ENCODE measurements at places on chromosomes 5 and 9. TPM values are rescaled to one million over a fixed set of nuclear protein-coding genes. Genes with fewer than 3 reads are reported as not detected.

The RANBP17 gene
- 11.7 TPM for polyA plus RNA-seq

DNA sequence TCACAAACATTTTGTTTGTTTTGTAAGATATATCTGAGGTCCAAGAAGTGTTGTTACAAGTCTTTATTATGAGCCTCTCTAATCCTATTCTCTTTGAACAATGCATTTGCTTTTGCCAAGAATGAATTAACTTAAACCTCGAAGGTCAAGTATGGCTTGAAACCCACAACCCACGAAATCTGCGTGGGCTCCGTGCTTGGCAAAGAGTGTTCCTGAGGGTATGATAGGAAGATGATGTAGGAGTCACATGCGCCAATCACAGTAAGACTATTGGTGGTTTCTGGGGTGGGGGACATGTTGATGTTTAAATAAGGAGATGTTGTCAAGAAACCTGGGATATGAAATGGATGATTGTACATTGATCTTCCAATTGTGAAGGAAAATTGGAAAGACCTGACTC, 330.8 kb upstream of the RFX3 start:
- DNase-seq, result no peak

- no peak for DNase-seq
Measured at GRCh38 chr5:150061538-150061995, 24.8 kb downstream of the CSF1R start.

The PCDHGB1 gene
- 1.9 TPM for polyA plus RNA-seq

DNA sequence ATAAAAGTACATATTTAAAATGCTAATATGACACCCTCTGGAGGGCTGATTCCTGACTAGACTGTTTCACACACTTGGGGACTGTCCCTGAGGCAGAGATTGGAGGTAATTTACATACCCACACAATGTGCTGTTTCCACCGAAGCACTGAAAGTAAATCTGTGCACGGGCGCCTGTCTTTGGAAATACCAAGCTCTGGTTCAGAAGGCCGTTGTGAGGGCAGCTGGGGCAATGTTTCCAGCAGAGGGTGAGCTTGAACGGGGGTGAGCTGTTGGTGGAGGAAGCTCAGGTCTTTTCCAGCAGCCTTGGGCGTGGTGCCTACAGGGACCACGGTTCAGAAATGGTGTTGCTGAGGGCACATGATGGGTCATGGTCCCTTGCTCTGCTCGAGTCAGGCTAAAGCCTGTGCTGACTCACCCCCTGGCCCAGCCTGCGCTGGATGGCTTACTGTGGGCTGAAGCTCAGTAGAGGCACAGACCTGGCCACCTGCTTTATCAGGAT, 25.8 kb upstream of the HMCN2 start:
- DNase-seq, result no peak

- no peak for DNase-seq
Measured at GRCh38 chr9:129148463-129149204, 29.4 kb downstream of the IER5L start.

DNA sequence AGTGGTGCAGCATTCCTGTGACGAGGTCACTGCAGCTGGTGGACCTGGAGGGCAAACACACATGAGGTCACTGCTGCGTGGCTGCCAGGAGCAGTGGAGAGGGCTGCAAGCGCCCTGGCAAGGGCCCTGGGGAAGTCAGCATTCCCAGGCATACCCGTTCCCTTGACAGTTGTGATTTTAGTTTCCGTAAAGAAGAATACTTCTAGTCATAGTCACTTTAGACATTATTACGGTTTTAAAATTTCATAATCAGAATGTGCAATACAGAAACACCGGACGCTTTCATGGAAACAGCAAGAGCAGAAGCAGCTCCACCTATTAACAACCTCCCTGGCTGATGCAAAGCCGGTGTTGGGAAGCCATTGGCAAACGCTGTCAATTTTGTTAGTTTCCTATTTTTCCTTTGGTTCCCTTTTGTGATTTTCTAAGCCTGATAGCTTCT, 129.8 kb downstream of the GADD45G start:
- DNase-seq, result no peak

GRCh38 chr5:12861886-12862654, 957.8 kb upstream of the CTNND2 start:
- no peak for DNase-seq

- no peak for DNase-seq
Measured at GRCh38 chr9:136538599-136539426, 7.0 kb downstream of the NOTCH1 start.

GRCh38 chr5:81428861-81429260, 34.9 kb upstream of the ACOT12 start:
- DNase-seq, result no peak

DNA sequence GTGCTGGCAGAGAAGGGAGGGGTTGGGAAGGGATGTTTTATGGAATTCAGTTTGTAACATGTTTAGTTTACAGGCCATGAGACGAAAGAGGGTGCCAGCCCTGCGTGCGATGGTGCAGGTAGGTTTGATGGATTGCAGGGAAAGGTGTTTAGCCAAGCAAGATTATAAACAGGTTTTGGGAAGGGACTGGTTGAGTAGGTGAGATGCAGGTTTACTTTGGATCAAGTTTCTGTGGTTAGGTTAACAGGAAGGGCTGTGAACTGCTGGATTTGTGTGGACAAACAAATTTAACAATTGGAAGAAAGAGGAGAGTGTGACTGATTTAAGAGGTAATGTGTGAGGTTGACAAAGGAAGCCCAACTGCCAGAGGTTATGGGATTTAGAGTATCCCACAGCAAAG, 32.6 kb upstream of the GPX3 start:
- no peak for DNase-seq

- no peak for DNase-seq
Measured at GRCh38 chr5:95721582-95722295, 9.4 kb upstream of the RHOBTB3 start.

- no peak for DNase-seq
Measured at GRCh38 chr5:97838214-97838613, 655.2 kb upstream of the RIOK2 start.

DNA sequence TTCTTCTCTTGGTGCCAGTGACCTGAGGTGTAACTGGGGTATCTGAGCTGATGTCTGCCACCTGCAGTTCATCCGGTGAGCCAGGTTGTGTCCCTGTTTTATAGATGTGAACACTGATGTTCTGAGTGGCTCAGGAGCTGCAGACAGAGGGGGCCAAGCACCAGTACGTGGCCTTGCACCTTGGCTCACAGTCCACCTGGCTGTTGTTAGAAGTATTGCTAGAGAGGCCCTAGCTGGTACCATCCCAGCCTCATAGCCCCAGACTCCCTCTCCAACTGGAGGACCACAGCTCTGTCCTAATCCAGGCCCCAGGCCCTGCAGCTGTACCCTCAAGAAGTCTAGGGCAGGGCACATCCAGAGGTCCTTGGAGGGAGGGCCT, 16.2 kb downstream of the PHF2 start:
- no peak for DNase-seq

The AK8 gene
- polyA plus RNA-seq, result 2.0 TPM

- no peak for DNase-seq
Measured at GRCh38 chr5:158027806-158028775, 169.1 kb upstream of the CLINT1 start.

DNA sequence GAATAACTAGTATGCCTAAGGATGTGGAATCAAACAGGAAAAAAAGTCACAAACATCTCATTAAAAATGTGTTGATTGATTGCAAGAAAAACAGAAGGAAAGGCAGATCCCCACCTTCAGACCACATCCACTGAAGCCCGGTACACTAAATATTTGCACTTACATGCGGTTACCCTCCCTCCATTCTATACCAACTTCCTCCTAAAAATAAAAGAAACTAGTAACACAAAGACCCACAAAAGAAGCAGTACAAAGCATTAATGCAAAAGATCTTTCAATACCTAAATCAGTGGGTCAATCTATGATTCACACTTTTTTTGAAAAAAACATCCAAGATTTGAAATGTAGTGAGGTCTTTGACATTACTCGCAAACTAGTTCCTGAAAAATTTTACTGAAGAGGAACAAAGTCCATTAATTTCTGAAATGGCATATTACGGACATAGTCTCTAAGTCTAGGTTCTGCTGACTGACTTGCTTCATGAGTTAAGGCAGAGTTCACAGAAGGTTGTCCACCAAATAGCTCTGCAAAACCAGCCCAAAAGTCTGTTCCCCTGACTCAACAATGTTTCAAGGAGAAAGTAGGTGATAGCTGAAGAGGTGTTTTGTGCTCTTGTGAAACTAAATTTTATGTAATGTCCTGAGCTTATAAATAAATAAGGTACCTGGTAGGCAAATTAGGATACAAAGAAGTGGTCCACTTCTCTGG, 100.7 kb downstream of the PAM start:
- no peak for DNase-seq

The SPATA31A3 gene
- not detected for polyA plus RNA-seq

GRCh38 chr9:25519286-25519685, 159.0 kb downstream of the TUSC1 start:
- no peak for DNase-seq

DNA sequence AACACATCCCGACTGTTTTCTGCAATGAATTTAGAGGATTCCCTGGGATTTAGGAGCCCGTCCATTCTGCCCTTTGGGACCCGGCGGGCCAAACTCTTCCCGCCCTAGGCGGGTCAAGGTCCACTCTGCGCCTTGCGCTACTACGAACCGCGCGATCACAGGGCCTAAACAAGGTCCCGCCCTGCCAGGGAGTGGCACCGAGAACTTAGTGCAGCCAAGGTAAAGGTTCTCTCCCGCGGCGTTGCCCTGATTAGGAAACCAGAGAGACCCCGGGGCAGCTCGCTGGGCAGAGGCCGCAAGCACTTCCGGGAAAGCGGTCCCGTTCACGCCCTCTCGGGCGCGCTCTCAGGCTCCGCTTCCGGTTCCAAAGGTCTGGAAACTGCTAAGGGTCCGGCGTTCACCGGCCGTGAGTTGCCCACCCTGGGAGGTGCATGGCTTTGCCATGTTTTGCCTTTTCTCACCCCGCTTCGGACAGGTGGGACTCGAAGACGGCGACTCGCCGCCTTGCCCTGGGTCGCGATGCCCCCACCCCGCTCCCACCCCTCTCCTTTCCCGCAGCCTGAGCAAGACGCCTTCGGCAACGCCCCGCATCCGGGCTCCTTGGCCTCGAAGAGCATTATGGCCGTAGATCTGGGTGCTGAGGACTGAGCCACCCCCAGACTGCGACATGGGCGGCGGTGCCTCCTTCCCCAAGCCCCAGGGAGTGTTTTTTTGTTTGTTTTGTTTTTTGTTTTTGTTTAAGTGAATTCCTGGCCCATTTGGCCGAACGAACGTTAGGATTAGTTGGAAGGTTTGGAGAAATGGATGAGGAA, 23.4 kb downstream of the HNRNPK start:
- no peak for DNase-seq

DNA sequence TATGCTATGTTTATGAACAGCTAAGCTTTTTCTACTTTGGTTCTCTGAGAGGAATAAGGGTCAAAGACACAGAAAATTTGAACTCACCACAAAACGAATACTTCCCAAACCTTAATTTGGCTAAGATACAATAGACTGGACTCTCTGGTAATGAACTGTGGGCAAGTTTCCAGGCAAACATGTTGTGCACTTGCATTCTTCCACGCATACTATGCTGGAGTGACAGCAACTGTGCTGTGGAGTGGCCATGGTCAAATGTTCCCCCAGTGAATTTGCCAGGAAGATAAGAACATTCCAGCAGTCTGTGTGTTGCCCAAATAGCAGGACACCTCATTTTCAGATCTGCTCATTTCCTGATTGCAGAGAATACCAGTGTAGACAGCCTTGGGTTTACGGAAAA, 275.3 kb upstream of the IL12B start:
- DNase-seq, result no peak

GRCh38 chr5:62376064-62376463, 27.6 kb downstream of the DIMT1 start:
- no peak for DNase-seq

DNA sequence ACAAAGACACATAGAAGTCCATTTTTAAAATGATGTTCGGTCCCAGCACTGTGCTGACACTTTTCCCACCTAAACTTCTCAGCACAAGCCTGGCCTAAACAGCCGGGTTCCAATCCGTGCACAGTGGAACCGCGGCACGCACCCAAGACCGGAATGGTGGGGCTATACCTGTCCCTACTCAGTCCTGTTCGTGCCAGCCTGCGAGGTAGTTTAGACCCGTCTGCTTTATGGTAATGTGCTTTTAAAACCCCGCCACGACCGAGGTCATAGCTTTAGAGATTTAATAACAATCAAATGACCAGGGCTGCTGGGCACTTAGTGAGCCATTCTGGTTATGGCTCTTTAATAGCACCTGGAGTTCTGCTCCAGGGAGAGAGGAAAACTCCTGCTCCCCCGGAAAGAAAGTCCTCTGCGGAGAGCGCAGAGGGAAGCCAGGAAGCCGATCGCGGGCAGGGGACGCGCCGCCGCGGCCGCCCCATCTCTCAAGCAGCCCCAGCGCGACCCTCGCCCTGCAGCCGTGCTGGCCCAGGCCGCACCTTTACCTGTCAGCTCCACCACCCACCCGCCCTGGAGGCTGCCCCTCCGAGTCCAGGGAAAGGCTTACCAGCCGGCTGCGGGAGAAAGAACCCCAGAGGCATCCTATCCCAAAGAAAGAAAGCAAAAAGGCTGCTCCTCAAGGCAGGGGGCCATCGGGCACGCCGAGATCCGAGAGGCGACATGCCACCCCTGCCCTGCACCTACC, 511 bp downstream of the ARL15 start:
- DNase-seq, result peak; percentile 24

DNA sequence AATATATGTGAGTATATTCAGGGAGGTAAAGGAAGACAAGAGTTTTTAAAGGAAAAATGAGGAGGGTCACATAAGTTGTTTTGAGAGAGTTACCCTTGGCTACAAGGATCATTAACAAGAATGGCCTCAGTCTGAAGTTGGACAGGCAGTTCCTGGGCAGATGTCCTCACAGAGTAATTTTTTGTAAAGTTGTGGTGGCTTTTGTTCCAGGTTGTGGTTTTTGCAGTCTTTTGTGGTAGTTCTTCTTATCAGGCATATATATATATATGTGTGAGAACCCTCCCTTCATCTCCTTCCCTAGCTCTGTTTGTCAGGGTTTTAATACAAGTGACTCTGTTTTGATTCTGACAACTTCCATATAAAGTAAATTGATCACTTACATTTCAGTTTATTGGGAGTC, 60.0 kb downstream of the CSNK1G3 start:
- DNase-seq, result no peak

DNA sequence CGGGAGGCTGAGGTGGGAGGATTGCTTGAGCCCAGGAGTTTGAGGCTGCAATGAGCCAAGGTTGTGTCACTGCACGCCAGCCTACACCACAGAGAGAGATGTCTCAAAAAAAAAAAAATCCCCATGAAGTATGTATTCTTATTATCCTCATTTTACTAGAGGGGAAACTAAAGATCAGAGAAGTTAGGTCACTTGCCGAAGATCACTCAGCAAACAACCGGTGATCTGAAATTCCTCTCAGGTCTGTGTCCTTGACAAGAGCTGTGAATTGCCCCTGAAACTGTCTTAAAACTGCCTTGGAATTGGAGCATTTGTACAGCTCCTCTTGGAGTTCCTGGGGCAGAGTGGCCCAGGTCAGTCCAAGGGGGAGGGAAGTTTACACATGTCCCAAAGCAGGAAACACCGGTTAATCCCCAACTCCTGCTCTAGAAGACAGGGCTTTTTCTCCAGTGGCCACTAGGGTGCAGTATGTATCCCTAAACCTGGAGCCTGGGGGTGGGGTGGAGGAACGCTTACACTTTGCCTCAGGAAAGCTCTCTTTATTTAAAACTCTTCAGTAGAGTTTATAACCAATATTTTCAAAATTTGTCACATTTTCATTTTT, 27.6 kb downstream of the AQP7 start:
- DNase-seq, result peak; percentile 64

- DNase-seq, result no peak
Measured at GRCh38 chr5:10513501-10514442, 50.1 kb upstream of the ANKRD33B start.

The IFNA21 gene
- polyA plus RNA-seq, result not detected
